ENCODE measurements at places on chromosomes 6 and 20.

DNA sequence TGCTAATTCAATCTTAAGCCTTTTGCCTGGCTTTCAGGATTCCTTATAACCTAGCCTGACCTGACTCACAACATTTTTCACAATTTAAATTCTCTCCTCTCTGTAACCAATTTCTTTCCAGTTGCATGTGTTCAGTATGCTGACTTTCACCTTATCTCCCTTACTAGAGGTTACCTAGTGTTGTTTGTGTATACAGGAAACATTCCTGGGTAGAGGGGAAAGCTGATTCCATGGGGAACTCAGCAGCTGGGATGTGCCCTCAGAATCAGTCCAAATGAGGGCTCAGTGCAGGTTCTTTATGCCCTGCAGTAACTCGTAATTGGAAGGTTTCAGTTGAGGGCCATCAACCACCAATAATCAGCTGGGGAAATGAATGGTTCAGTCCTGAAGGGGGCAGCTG is 18.5 kb downstream of the PKIB start:
- no peak for DNase-seq

- DNase-seq: no peak
Observed at GRCh38 chr6:165721356-165721755, 58.3 kb upstream of the PDE10A start.

DNA sequence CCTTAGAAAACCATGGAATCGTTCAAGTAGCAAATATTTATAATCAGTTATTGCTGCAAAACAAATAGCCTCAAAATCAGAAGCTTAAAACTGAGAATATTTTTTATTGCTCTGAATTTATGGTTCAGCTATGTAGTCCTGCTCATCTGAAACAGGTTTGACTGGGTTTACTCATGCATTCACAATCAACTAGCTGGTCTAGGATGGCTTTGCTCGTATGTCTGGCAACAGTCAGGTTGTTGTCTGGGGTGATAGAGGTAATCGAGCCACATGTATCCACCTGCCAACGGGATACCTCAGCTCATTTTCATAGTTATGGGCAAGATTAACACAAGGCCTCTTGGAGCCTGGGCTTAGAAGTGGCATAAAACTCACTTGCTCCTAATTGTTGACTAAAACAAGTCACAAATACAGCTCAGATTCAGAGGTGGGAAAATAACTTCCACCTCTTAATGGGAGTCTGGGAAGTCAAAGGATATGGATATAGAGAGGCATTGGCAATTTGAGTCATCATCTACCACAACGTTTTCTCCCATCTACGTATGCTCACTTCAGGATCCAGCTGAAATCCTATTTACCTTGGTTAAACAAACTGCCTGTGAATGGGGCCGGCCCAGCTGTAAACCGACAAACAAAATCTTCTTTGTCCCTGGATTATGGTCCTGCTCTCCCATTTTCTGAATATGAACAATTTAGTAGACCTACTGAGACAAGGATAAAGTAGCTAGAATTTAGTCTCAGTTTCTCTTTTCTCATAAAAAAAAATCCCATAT is 54.5 kb upstream of the TENT5A start:
- no peak for DNase-seq

- DNase-seq: no peak
Observed at GRCh38 chr20:50815162-50815989, 20.5 kb downstream of the BCAS4 start.

GRCh38 chr6:68013780-68014515 is 621.1 kb upstream of the ADGRB3 start:
- DNase-seq: no peak

GRCh38 chr6:6818078-6818639 is 229.6 kb downstream of the LY86 start:
- no peak for DNase-seq

- DNase-seq: no peak
Observed at GRCh38 chr20:57685146-57685758, 24.6 kb downstream of the PMEPA1 start.

DNA sequence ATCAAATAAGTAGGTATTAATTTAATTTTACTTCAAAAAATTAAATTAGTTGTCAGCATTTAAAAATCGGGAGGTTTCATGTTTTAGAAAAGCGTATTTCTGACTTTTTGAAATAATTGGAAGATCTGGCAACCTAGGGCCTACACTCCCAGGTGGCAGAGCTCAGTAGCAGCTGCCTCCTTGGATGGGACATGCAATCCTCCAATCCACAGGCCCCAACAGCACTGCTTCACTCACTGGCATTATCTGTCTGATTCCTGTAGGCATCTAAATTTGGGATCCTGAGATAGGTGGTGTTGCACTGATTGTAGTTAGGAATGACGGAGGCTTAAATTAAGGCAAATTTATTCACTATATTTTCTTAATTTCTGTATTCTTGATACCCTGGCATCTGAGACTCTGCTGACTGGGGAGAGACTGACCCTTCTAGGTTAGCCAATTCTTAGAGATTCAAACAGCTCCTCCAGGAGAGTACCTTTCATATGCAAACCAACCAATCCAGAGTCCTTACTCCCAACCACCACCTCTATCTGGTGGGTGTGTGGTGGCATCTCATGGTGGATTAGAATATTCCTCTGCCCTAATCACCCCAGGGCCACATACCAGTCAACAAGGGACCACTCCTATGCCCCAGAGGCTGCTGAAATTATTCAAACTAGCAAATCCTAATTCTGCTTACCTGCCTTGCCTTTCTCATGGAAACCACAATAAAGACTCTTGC is 146.6 kb upstream of the GLP1R start:
- no peak for DNase-seq

GRCh38 chr6:2790588-2791449 is 25.6 kb downstream of the WRNIP1 start:
- DNase-seq: no peak

DNA sequence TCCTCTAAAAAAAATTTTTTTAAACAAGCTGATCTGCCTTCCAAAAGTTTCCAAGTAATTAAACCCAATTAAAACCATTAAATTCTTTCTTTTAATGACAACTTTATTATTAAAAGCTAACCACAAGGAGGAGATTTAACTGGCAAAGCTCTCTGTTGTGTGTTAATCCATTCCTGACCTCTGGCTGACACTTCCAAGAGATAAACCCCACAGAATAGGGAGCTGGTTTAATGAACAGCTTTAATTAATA is 230.8 kb downstream of the EYA2 start:
- no peak for DNase-seq

DNA sequence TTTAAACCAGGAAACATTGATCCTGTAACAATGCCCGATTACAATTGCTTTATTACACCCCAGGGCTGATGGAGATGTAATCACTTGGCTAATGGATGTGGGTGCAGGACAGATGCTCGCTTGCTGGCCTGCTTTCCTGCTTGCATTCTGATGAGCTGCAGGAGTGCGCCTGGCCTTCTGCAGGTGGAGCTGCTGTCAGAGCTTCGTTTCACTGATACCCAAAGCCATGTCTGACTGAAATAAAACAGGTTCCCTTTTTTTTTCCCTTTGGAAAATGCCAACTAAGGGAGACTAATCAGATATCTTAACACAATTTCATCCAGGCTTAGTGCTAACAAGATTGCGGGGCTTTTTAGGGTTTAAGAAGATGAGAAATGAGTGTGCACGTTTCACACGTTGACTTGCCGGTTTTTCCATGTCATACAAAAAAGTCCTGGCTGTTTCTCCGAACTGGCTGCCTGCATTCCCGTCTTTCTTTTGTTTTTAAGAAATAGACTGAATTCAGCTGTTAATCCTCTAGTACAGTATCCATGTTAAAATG is 60.7 kb downstream of the VAPB start:
- no peak for DNase-seq

- DNase-seq: no peak
Observed at GRCh38 chr6:4732691-4733315, 43.4 kb upstream of the CDYL start.

DNA sequence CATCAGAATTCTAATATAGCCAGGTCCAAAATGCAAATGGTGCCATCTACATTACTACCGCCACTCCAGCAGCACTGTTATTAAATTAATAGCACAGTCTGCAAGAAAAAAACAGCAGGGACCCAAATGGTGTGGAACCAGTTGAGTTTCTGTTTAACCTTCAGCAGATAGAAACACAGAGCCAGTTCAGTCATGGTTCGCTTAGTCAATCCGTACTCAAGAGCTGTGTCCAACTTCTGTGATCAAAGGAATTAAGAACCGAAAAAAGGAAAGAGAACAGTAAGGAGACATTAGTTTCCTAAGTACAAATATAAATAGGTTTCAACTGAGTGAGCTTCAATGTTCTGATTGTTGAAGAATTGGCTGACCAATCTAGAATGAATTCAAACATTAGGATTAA is 107.7 kb downstream of the TRDN start:
- DNase-seq: no peak

GRCh38 chr6:87756858-87757257 is 54.8 kb upstream of the AKIRIN2 start:
- DNase-seq: no peak

DNA sequence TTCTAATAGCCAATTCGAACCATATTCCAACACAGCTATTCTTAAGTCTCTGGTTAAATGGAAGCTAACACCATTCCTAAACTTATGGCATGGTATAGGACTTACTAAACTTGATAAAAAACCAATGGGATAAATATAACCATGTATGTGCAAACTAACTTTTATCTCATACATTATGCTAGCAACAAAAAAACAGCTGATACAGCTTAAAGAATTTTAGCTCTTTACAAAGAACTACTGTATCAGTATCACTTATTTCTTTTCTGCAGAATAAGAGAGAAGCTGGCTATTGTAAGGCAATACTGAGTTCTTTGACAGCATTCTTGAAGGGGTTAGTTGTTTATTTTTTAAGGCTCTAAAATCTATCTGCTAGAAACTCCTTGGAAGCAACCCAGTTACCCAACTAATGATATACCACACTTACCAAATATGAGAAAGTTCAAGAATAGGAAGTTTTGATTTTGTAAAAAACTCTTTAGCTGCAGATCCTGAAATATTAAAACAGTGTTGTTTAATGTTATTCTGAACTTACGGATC is 44.9 kb downstream of the REPS1 start:
- no peak for DNase-seq

- no peak for DNase-seq
Observed at GRCh38 chr6:38079537-38079936, 260.0 kb downstream of the ZFAND3 start.

- no peak for DNase-seq
Observed at GRCh38 chr6:42449917-42450476, 1.7 kb downstream of the TRERF1 start.

DNA sequence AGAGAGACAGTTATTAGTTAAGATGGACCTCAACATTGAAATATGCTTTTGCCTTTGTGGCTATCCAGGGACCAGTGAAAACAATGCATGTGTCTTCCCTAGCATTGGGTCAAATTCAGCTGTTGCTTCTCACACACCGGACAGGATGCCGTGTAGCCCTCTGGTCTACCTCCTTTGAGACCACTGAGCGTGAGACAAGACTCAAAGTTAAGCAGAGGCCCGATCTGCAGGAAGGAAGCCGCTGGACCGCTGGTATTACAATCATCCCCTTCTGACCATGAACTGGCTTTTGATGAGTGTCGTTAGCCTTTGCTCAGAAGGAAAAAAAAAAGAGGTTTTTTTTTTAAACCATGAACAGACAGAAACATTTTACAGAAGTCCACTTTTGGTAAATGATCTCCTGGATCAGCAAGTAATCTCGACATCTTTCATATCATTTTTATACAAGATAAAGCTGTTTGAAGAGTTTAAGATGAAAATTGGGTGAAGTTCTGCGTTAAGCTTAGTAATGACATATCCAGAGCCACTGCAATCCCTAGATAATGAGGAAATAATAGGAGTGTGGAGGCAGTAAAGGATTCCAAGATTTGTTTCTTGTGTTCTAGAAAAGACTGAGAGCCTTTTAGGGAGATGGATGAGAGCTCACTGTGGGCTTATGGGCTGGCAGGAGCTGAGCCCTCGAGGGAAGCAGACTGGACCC is 622.8 kb downstream of the QKI start:
- DNase-seq: no peak

DNA sequence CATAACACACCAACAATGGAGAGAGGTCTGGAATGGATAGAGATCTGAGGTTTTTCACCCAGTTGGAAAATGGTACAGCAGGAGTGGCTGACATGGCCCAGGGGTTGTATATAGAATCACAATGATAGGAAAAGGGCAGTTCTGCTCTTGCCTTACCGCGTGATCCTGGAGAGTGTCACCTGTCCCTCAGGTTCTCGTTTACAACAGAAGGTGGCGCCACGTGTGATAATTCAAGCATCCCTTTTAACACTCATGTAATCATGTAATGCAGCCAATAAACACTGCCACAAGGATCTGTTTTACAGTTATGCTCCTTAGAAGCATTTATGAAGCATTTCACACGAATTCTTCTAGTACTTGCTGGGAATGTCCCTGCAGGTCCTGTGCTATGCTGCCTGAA is 12.9 kb upstream of the WFDC2 start:
- DNase-seq: no peak

- no peak for DNase-seq
Observed at GRCh38 chr6:169726049-169726400, 1.7 kb upstream of the PHF10 start.

DNA sequence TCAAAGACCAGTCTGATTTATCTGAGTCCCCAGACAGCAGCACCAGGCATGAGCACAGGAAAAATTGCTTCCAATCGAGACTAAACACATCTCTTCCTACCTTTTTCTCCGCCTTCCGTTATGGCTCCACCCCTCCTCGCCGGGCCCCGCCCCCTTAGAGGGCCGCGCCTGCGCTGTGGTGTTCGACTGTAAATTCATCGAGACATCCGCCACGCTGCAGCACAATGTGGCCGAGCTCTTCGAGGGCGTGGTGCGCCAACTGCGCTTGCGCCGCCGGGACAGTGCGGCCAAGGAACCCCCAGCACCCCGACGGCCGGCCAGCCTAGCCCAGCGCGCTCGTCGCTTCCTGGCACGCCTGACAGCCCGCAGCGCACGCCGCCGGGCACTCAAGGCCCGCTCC is 8.9 kb downstream of the REM1 start:
- no peak for DNase-seq

- DNase-seq: no peak
Observed at GRCh38 chr20:31595654-31596411, 9.3 kb upstream of the ID1 start.

DNA sequence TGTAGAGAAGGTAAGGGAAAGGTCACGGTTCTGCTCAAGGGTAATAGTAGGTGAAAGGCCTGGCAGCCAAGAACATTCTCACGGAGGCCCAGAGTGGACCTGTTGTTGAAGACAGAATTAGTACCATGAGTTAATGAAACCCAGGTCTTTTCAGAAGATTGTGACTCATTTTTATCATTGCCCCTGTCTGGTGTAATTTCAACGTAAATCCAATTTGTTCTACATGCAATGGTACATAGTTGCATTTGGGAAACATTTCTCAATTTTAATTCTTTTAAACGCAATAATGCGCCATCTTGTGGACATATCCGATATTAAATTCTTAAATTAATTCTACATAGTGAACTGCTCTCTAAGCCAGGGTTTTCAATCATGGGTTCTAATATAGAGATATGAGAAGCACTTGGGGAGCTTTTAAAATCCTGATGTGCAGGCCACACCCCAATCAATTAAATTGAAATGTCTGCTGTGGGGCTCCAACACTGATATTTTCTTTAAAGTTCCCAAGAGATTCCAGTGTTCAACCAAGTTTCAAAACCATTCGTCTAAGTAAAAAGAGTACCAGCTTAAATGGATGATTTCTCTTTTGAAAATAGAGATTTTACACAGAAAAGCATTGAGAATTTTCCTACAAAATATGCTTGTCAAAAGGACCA is 257.4 kb downstream of the PLCB1 start:
- no peak for DNase-seq

GRCh38 chr6:55888917-55889316 is 13.5 kb upstream of the BMP5 start:
- DNase-seq: no peak

- DNase-seq: no peak
Observed at GRCh38 chr20:50325651-50326050, 135.0 kb downstream of the CEBPB start.

- no peak for DNase-seq
Observed at GRCh38 chr6:84052883-84053241, 19.3 kb downstream of the MRAP2 start.

Data from T-helper 22 cell (primary cell).